ENCODE measurements at places on chromosomes 4 and X.

DNA sequence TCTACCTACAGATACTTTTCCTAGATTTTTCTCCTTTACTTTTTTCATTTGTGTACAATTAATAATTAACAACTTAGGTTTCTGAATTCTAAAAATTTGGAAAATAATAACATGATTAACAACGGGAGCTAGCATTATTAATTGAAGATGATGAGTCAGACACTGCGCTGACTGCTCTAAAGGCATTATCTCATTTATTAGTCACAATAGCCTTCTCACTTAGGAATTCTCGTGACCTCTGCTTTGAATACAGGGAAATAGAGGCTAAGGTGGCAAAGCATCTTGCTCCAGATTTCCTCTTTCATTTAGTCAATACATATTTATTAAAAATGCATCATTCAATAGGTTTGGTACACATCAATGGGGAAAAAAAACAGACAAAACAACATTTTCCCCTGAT, 441.3 kb downstream of the PCDH18 start:
- DNase-seq, result no peak

DNA sequence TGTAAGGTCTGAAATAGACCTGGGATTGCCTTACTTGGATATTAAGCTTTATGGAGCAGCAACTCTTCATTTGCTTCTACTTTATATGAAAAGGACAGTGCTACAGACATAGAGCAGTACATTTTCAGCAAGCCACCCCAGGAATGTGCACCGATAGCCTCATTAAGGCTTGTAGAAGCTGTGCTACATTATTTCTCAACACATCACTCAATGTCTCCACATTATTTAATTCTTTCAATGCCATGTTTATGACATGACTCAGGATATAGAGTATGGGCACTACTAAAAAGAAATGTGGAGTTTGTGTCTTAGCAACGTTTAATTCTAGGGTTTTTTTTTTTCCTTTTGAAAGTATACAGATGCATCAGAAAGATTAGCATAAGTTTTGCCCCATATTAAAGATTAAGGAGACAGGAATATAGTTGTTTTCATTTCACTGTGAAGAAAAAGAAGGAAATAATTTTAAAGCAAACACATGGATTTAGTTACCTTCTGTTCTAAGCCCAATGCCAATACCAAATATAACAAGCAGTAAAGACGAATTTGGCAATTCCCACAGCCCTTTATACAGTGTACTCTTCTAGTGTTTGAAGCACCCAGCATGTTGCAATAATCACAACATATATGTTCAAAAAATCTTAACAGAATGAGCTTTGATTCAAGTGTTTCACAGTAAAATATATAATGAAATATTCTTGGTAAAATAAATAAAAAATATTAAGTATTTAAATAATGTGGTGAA, 2140.1 kb upstream of the AGA start:
- no peak for DNase-seq

- no peak for DNase-seq
These were observed 54.0 kb downstream of the MCUB start for GRCh38 chr4:109614015-109614414.

DNA sequence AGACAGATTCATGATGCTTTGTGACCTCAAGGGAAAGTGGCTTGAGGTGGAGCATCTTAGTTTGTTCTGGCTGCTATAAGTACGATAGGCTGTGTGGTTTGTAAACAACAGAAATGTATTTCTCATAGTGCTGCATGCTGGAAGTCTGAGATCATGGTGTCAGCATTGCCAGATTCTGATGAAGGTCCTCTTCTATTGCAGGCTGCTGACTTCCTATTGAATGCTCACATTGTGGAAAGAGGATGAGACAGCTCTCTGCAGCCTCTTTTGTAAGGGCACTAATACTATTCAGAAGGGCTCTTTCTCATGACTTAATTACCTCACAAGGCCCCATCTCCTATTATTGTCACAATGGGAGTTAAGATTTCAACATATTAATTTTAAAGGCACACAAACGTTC, 1674.0 kb upstream of the PCDH7 start:
- DNase-seq, result no peak

DNA sequence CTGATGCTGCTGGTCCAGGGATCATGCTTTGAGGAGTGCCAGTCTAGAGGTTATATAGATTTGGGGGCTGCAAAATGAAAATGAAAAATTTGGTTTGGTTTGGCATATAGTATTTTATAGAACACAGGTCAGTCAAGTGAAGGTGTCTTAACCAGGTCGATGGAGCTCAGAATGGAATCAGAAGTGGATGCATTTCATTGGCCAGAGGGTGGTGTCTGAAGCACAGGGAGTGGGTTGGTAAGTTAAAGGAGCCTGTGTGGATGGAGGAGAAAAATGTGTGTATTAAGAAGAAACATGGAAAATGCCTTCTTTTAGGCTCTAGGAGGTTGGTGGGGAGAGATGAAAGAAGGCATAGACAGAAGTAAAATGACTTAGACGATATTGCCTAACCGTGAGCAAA, 8.6 kb downstream of the GALNT7 start:
- no peak for DNase-seq

GRCh38 chrX:5449323-5449722, 779.3 kb downstream of the NLGN4X start:
- DNase-seq, result no peak

DNA sequence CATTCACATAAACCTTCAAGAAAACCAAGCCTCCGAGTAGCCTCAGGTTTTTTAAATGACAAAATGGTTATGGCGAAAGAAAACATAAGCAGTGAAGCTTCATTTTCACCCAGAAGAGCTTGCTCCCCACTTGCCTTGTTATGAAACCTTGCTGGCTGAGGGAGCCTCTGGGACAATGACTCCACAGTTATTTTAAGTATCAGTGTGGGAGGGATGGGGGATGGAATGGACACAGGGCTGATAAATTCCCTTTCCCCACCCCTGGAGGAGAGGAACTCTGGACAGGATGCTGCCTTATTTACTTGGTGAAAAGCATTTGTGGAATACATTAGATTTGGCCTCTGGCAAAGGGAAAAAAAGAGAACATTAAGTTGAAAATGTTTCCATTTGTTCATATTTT, 220.7 kb upstream of the CNKSR2 start:
- DNase-seq, result no peak

DNA sequence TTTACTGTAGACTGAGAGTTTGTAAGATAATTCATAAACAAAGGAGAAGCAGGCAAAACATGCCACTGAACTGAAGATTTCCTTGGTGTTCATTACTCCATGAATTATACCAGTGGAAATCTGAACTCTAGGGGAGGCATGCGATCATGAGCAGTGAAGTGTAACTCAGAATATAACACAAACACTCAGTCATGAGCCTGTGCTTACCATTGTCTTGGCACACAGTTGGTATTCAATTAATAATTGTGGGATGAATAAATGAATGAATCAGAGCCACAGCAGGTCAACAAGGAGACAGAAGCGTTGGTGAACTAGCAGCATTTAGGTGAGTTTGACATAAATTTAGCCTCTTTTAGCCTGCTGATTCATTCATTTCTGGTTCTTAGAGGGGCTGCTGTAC, 263.5 kb upstream of the DKK2 start:
- DNase-seq, result no peak

- no peak for DNase-seq
These were observed 2057.3 kb downstream of the ARAP2 start for GRCh38 chr4:34187056-34187455.

DNA sequence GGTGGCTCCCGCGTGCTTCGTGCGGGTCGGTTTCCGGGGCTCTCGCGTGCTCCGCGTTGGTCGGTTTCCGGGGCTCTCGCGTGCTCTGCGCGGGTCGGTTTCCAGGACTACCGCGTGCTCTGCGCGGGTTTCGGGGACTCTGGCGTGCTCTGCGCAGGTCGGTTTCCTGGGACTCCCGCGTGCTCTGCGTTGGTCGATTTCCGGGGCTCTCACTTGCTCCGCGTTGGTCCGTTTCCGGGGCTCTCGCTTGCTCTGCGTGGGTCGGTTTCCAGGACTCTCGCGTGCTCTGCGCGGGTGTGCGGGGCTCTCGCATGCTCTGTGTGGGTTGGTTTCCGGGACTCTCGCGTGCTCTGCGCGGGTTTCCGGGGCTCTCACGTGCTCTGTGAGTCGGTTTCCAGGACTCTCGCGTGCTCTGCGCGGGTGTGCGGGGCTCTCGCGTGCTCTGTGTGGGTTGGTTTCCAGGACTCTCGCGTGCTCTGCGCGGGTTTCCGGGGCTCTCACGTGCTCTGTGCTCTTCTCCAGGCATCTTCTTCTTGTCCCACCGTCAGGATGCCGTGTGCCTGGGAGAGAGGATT, 109.9 kb upstream of the LRPAP1 start:
- DNase-seq, result no peak

GRCh38 chrX:138866643-138867042, 155.1 kb upstream of the FGF13 start:
- DNase-seq, result no peak

DNA sequence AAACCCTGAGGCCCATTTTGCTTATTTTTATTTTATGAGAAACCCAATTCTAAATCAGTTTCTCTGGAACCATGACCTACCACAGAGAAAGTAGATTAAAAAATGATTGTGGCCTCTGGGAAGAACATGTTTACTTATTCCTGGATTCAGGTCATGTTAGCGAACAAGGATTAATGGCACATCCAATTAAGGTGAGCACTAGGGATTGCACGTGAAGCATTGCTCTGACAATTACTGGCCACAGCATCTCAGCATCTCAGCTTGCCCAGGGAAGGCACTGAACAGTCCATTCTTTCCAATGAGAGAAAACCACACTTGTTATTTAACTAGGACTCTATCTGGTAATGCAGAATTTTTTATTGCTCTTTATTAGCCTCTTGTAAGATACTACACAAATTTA, 119.8 kb downstream of the ZNF330 start:
- DNase-seq, result no peak

DNA sequence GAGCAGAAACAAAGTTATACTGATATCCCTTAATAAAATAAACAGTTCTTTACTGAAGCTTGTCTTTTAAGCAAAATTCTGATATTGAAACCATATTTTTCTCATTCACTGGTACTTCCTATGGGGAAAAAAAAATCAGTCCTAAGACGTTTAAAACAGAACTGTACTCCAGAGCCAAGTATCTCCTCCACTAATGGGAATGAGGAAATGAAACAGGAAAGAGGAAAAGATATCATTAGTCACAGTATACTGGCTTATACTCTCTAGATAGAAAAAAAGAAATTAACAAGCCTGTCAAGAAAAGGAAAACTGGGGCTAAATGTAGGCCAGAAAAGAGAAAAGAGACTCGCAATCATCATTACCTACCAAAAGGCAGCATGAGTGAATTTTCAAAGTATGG, 252.7 kb downstream of the CENPC start:
- DNase-seq, result no peak

GRCh38 chrX:136646602-136647239, 1.2 kb upstream of the CD40LG start:
- DNase-seq, result peak; percentile 61

GRCh38 chrX:41005445-41005992, 79.7 kb upstream of the USP9X start:
- no peak for DNase-seq

GRCh38 chr4:153909672-153910071, 120.8 kb upstream of the SFRP2 start:
- no peak for DNase-seq

DNA sequence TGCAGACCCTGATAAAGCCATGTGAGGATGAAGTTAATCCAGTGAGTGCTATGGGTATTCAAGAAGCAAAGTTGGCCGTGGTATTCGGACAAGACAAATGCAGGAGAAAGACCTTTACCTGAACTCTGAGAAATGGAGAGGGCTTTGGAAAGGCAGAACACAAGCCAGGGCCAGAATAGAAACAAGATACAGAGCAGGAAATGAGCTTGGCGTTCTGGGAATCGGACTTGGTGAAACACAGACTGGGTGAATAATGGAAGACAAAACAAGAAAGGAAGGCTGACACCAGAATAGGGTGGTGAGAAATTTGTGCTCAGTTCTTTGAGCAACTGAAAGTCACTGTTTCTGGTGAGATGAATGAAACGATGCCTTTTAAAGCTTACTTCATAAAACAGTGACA, 83.3 kb downstream of the VEGFC start:
- DNase-seq, result no peak

DNA sequence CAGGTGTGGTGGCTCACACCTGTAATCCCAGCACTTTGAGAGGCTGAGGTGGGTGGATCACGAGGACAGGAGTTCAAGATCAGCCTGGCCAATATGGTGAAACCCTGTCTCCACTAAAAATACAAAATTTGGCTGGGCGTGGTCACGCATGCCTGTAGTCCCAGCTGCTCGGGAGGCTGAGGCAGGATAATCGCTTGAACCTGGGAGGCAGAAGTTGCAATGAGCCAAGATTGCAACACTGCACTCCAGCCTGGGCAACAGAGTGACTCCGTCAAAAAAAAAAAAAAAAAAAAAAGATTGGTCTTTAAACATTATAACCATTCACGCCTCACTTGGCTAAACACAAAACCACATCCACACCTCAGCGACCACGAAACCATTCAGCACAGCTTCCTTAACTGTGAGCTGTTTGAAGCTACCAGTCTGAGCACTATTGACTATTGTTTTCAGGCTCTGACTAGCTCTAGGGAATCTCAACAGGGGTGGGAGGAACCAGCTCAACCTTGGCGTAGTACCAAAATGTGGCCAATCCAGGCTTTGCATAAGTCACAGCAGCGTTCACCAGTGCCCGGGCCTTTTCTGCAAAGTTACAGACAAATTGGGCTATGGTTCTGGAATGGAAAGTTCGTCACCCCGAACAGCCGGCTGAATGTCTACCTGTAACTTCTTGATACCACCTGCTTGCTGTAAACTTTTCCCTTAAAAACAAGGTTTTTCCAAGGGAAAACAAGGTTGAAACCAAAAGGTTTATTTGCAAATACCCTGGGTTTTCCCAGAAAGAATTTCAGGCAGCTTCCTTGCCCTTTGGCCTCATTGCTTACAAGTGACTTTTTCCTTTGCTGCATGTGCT, 73.6 kb upstream of the DHX15 start:
- DNase-seq, result no peak

DNA sequence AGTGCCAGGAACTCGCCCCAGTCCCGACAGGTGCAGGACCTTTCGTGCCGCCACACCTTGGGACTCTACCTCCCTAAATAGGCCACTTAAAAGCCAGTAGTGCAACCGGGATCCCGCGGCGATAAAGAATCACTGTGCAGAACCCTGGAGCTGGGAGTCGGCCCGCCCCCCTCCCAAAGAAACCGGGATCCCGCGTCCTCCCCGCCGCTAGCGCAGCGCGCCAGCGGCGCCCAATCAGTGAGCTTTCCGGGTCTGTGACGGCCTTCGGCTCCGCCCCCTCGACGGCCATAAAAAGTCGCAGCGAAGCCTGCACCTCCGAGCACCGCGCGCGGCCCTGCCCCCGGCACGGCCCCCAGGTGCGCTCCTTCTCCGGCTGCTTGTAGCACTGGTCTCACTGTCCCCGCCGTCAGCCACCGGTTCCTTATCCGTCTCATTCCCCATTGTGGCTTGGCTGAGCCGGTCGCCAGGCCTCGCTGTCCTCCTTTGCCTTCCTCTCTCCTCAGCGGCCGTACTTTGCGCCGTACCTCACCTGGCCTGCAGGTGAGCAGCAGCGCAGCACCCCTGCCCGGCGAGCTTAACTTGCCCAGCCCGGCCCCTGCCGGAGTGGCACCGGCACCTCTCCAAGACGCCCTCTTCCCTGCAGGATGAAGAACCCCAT, at the start of gene LRAT:
TSS of gene LRAT (plus strand) at position 318 of the 658 bp plus-strand sequence. CDS start at position 645, 327 bp downstream.
- DNase-seq, result peak; percentile 32

Data from stimulated activated CD4-positive, alpha-beta T cell treated with anti-CD3 and anti-CD28 coated beads, Interleukin-2, amount 100 ng/mL, for 24 hours (primary cell).